ENCODE measurements at places on chromosomes 3 and 15.

- DNase-seq, result no peak
Measured at GRCh38 chr15:101123222-101123910, 128.5 kb downstream of the CHSY1 start.

DNA sequence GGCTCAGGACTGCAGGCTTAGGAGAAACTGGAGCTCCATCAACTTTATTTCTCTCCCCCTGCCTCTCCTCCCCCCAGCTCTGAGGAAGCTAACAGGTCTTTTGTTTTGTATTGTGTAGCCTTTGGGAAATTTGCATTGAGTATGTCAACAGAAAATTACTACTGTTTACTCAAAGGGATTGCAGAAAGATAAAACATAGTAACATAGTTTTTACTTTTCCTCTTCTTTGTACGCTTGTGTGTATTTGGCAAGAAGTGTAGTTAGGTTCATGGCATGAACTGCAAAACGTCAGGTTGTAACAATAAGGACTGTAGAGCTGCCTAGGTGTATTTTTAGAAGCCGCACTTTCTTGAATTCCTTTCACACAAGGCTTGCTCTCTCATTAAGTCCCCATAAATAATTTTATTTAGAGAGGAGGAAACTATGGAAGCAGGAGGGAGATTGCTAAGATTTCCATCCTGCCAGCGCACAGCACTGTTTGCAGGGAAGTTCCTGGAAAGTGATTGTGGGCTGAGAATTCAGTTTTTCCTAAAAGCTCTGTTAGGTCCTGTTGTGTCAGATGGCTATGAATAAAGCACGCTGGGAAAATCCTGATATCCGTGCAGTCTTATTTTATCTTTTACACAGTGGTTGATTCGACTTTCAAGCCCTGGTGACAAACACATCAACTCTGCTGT, 21.1 kb upstream of the SATB1 start:
- no peak for DNase-seq

- no peak for DNase-seq
Measured at GRCh38 chr15:60137711-60138396, 133.7 kb downstream of the FOXB1 start.

- DNase-seq, result no peak
Measured at GRCh38 chr15:67999320-68000100, 54.6 kb upstream of the PIAS1 start.

Measured in activated T-cell treated with anti-CD3 and anti-CD28 coated beads, Interleukin-2, amount 50 U/mL, for 48 hours (primary cell).